ENCODE measurements at places on chromosomes 6 and 20. TPM values are rescaled to one million over a fixed set of nuclear protein-coding genes. Genes with fewer than 3 reads are reported as not detected.

DNA sequence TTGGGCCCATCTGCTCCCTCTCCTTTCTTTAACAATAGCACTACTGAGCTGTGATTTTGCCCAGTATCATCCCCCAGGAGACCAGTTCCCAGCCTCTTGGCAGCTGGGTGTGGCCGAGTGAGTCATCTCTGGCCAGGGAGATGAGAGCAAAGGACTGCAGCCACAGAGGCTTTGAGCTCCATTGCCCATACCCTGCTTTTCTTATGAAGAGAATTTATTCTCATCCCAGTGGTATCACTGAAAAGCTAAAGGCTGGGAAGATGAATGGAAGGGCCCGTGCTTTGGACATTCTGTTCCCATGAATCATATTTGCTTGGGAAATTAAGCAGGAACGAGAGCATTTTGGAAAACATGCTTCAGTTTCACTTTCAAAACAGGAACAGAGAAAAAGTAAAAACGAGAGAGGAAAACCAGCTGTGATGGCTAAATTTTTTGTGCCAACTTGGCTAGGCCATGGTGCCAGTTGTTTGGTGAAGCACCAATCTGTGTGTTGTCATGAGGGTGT lies 14.9 kb downstream of the CST3 start:
- peak; percentile 71 for DNase-seq

- no peak for DNase-seq
These were observed 43.9 kb upstream of the PAX1 start for GRCh38 chr20:21661488-21662055.

GRCh38 chr6:163298079-163298830 lies 116.3 kb upstream of the QKI start:
- no peak for DNase-seq

GRCh38 chr6:130755368-130756034 lies 71.7 kb upstream of the SMLR1 start:
- DNase-seq = no peak

- DNase-seq = no peak
These were observed 96.0 kb downstream of the SASH1 start for GRCh38 chr6:148438632-148439031.

- DNase-seq = peak; percentile 45
These were observed 553.2 kb downstream of the CD83 start for GRCh38 chr6:14670806-14671205.

DNA sequence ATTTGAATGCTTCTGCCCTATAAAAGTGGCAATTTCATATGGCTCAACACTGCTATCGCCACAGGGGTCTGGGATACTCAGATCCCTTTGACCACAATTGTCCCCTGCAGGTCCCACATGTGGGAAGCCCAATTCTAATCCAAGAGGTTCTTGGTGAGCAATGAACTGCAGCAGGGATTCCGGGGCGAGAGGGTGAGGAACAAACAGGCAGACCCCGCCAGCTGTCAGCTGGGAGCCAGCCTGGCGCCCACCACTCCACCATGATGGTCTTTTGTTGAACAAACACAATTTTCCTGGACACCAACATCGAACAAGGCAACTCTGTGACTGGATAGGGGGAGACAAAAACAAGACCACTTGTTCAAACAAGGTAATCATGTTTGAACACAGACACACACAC lies 80.5 kb downstream of the TMEM242 start:
- no peak for DNase-seq

GRCh38 chr20:61912665-61913422 lies 152.8 kb downstream of the TAF4 start:
- DNase-seq = no peak

DNA sequence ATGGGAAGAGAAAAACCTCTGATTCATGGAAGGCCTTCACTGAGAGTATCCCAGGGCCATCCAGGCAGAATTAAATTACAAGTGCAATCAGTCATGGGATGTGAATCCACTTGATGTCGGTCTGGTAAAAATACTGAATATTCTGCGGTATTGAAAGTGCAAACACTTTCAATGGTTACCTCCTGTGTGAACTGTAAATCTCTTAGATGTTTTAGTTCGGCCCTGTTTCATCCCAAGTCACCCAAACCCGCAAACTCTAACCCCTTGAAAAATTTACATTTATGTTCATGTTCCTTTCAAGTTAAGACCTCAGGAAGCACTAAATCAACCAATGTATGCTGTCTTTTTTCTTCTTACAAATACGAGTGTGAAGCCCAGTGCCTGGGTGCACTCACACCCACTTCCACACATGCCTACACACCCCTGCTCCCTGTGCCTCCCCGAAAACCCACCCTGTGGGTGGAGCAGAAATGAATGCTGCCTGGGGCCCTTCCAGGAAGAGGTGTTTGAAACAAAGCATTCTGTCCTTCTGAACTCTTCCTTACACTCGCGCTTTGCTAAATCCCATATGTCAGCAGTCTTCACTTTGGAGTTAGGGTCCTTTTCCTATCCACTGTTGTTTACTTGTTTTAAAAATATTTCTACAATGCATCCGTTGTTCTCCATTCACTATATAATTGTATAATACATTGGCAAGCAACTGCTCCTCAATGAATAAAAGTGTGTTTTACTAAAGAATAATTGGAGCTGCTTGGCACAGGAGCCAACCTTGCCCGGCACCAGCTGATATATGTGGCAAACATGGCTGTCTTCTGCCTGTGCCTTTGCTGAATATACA lies 62.7 kb downstream of the FYN start:
- DNase-seq = no peak

The TDRD6 gene
- under 0.01 TPM for total RNA-seq

The RHAG gene
- not detected for total RNA-seq
